Urinary bladder (tissue), 4 donors: ENCODE measurements at places on chromosomes 13 and 19. TPM values are rescaled to one million over a fixed set of nuclear protein-coding genes. Genes with fewer than 3 reads are reported as not detected.

SOX21 gene
- total RNA-seq, result 0.11 TPM

ADGRL1 gene
- total RNA-seq, result 18.0 TPM

PRSS57 gene
- not detected for total RNA-seq

AZU1 gene
- total RNA-seq, result not detected

ACTMAP gene
- 0.79 TPM for total RNA-seq

SMIM44 gene
- not detected for total RNA-seq

FBXO17 gene
- 19.6 TPM for total RNA-seq

RDH8 gene
- total RNA-seq, result not detected

FCER2 gene
- 0.21 TPM for total RNA-seq

GALP gene
- total RNA-seq, result not detected

SPRED3 gene
- total RNA-seq, result 0.05 TPM

SPACA6 gene
- total RNA-seq, result 6.3 TPM

PRR22 gene
- total RNA-seq, result 0.48 TPM

NFIX gene
- total RNA-seq, result 83.5 TPM

GZMM gene
- total RNA-seq, result 0.63 TPM

AMER2 gene
- total RNA-seq, result 1.3 TPM

CGB5 gene
- not detected for total RNA-seq

CPT1C gene
- total RNA-seq, result 11.8 TPM

DCT gene
- 0.21 TPM for total RNA-seq

SYDE1 gene
- total RNA-seq, result 12.8 TPM

TEX101 gene
- not detected for total RNA-seq

ANGPTL8 gene
- not detected for total RNA-seq

FXYD1 gene
- 26.9 TPM for total RNA-seq

FUZ gene
- 13.3 TPM for total RNA-seq

SIGLEC12 gene
- 0.11 TPM for total RNA-seq

ARHGAP45 gene
- 5.7 TPM for total RNA-seq

BICRA gene
- total RNA-seq, result 5.9 TPM

CD37 gene
- 6.5 TPM for total RNA-seq

ATF5 gene
- total RNA-seq, result 2.4 TPM

MCOLN1 gene
- 6.9 TPM for total RNA-seq

TMEM238 gene
- not detected for total RNA-seq

CYP4F12 gene
- total RNA-seq, result 30.3 TPM

LILRB3 gene
- 2.9 TPM for total RNA-seq

SIGLECL1 gene
- not detected for total RNA-seq

LILRA1 gene
- 0.26 TPM for total RNA-seq

ZNF20 gene
- total RNA-seq, result 9.0 TPM

CGB3 gene
- total RNA-seq, result not detected

NAPA gene
- total RNA-seq, result 33.4 TPM

ZNF426 gene
- 29.8 TPM for total RNA-seq

ATP5F1D gene
- total RNA-seq, result 9.5 TPM

IGFL3 gene
- total RNA-seq, result not detected

SH2D3A gene
- 11.4 TPM for total RNA-seq

C3 gene
- total RNA-seq, result 38.9 TPM

AXL gene
- 53.7 TPM for total RNA-seq

ZNF714 gene
- total RNA-seq, result 18.1 TPM

MYBPC2 gene
- 0.69 TPM for total RNA-seq

TSHZ3 gene
- total RNA-seq, result 25.9 TPM

KIR2DL3 gene
- total RNA-seq, result not detected

ZNF440 gene
- total RNA-seq, result 40.5 TPM

TPTE2 gene
- 0.16 TPM for total RNA-seq

NKG7 gene
- total RNA-seq, result 1.3 TPM

MARCHF2 gene
- total RNA-seq, result 38.8 TPM

CXCL17 gene
- 1.7 TPM for total RNA-seq

SEMA6B gene
- 5.4 TPM for total RNA-seq

U2AF2 gene
- 44.6 TPM for total RNA-seq

UGGT2 gene
- total RNA-seq, result 186 TPM

URAD gene
- not detected for total RNA-seq
